ENCODE measurements at places on chromosomes 3 and 15. TPM values are rescaled to one million over a fixed set of nuclear protein-coding genes. Genes with fewer than 3 reads are reported as not detected.
A peak's percentile ranks its signal among the peaks of the same experiment; 100 is the strongest.

- no peak for DNase-seq
These were observed 224.9 kb upstream of the ZNF717 start for GRCh38 chr3:76010252-76010651.

The ERC2 gene
- not detected for total RNA-seq

GRCh38 chr3:131804565-131805133 is 230.2 kb downstream of the CPNE4 start:
- DNase-seq = no peak

The C15orf61 gene
- total RNA-seq = 4.3 TPM

The DOCK3 gene
- 2.7 TPM for total RNA-seq

- DNase-seq = no peak
These were observed 528.7 kb upstream of the TGFBR2 start for GRCh38 chr3:30077746-30078145.

GRCh38 chr15:61668444-61668843 is 391.8 kb downstream of the VPS13C start:
- no peak for DNase-seq

DNA sequence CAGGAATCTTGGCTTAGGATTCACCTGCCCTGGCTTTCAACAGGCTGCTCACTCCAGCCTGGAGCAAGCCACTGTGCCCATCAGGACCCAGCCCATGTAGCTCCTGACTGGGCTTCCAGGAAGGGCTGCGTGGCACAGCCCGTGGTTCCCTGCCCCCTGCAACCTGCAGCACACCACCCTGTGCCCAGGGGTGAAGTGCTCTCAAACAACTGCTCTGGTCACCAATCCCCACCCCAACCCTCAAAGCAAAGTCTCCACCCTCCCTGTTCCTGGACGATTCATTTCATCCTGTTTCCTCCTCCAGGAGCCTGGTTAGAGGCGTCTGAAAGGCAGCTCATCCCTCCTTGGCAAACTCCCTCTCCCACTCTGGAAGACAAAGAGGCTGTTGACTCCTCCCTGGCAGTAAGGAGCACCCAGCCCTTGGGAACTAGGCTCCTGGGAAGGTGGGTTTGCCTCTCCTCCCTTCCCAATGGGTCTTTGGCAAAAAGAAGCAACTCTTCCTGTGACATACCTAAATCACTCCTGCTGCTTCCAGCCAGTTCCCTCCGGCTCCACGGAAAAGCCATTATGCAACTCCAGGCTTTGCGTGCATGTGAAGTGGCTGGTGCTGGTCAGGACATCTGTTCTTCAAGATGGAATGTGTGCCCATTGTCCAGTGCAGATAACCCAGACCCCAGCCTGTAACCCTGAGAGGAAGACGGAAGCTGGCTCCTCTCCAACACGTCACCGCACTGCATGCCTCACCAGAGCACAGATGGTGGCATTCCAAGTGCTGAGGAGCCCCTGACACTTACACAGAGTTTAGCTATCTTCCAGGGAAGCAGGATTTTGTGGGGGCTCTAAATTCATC is 29.1 kb upstream of the VIPR1 start:
- no peak for DNase-seq

GRCh38 chr3:80676866-80677265 is 909.1 kb upstream of the ROBO1 start:
- no peak for DNase-seq

- DNase-seq = no peak
These were observed 53.5 kb downstream of the TOP2B start for GRCh38 chr3:25611193-25611592.

- DNase-seq = peak; percentile 51
These were observed 37.7 kb downstream of the TM4SF4 start for GRCh38 chr3:149512073-149512782.

- DNase-seq = peak; percentile 13
These were observed 36.7 kb upstream of the NDUFB4 start for GRCh38 chr3:120559242-120560061.

The CHRD gene
- 0.21 TPM for total RNA-seq

The LIPH gene
- total RNA-seq = not detected

- no peak for DNase-seq
These were observed 6.1 kb downstream of the CYP1A2 start for GRCh38 chr15:74754593-74755215.

- no peak for DNase-seq
These were observed 247.8 kb upstream of the PEX5L start for GRCh38 chr3:180284331-180285110.

GRCh38 chr3:177471733-177472480 is 274.6 kb upstream of the TBL1XR1 start:
- no peak for DNase-seq

The HTR3E gene
- total RNA-seq = not detected

GRCh38 chr3:159882790-159883779 is 105.5 kb upstream of the IL12A start:
- no peak for DNase-seq

DNA sequence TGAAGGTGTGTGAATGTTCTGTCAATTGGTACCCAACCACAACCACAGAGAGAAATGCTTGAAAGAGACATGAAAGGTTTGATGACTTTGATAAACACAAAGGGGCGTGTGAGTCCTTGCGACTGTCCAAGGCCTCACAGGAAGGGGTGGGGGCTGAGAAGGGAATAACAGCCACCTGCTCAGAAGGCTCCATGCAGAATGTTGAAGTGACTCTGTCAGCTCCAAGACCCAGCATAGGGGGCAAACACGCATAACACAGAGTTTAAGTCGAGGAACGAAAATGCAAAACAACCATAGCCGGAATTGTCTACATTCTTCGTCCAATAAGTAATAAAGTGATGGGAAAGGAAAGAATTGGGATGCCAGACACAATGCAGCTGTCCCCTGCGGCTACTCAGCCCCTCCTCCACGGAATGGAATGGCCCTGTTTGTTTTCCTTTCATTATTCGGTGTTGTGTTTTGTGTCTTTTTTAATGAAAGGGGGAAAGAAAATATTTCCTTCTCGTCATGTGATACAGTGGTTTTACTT is 19.9 kb downstream of the TMEM212 start:
- no peak for DNase-seq
